ENCODE measurements at places on chromosomes 12 and 14. TPM values are rescaled to one million over a fixed set of nuclear protein-coding genes. Genes with fewer than 3 reads are reported as not detected.

DNA sequence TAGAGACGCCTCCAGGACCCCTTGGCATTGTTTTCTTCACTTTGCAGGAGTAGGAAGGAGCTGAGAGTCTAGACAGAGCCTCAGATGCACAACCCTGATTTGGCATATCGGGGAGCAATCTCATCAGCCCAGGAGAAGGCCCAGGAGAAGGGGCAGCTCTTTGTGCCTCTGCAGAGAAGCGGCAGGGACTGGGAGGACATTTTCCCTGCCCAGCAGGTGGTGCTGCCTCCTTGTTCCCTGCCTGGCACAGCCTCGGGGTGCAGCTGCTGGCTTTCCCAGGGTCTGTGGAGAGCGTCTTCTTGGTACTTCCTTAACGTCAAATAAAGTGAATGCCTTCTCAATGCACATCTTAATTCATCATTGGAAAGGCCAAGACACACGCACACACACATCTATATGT lies 419.5 kb downstream of the TMEM121 start:
- DNase-seq, result no peak

STAC3 gene
- 1.3 TPM for total RNA-seq

GRCh38 chr12:45816652-45817051 lies 87.1 kb downstream of the ARID2 start:
- DNase-seq, result no peak

DDIT3 gene
- total RNA-seq, result 4.9 TPM

GRCh38 chr12:28388879-28389278 lies 198.6 kb downstream of the CCDC91 start:
- DNase-seq, result no peak

- no peak for DNase-seq
Observed at GRCh38 chr12:109296431-109296830, 12.7 kb downstream of the FOXN4 start.

DNA sequence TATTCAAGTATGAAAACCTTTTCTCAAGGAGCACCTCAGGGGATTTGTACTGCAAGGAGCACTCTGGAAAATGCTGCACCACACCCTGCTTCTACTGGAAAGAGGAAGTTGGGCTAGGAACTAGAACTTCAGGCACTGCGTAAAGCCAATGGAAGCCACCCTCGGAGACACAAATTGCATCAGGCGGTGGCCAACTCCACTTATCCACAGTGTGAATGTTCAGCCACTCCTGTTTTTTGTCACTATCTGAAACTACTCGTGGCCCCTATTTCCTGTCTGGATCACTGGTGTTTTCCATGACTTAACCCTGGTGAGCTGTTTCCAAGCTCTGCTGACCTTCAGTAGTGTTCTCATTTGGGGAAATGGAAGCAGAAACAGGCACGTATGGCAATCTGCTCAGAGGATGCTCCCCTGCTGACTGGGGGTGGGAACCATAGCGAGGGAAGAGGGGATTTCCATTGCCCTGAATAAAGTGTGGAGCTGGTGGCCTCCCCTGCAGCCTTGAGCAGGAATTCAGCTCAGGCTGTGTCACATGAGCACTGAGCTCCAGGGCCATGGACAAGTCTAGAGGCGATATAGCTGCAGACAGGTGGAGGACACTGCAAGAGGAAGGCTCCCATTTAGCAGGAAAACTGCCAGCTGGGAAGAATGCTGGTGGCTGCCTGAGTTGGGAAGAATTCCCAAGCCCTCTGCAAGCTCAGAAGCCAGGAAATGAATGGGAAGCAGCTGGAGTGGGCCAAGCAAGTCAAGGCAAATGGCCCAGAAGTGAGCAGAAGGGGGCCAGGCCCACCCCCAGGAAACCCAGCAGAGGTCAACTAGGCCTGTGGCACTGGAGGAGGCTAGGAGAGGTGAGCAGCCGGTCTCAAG lies 50.5 kb upstream of the RAP1B start:
- no peak for DNase-seq

PSMC6 gene
- 107 TPM for total RNA-seq

GRCh38 chr14:50501642-50502041 lies 30.7 kb downstream of the MAP4K5 start:
- no peak for DNase-seq

LRRIQ1 gene
- total RNA-seq, result 1.2 TPM

DNA sequence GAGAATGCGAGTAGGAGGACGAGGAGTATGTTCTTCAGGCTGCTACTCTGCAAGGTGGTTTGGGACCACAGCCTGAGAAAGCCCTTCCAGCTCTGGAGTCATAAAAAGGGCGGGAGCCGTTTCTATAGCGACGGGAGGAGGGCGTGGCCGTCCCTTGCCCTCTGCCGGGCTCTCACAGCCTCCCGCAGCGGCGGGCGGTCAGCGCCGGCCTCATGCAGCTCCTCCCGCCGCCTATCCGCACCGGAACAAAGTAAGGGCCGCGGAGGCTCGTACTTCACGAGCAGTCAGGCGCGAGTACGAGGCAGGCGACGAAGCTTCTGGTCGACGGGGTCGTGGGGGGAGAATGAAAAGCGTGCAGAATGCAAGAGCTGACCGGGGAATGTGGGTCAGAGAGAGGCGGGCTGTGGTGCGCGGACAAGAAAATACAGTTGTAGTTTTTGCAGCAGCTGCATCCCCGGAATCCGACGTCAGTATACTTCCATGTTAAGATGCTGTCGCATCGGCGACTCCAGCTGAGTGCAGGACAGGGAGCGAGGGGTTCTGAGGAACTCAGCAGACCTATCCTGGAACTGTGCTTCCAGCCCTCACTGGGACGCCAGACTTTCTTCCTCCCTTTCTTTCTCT lies at the start of gene DYRK4:
DYRK4 (plus strand) TSS at position 175 of the 624 bp plus-strand sequence; CDS start at position 213, 38 bp downstream.
- peak; percentile 72 for DNase-seq

CLEC2D gene
- 6.2 TPM for total RNA-seq

GRCh38 chr12:113688313-113688712 lies 216.6 kb upstream of the LHX5 start:
- no peak for DNase-seq

GRCh38 chr14:90419200-90419599 lies 22.4 kb downstream of the CALM1 start:
- DNase-seq, result no peak

DNA sequence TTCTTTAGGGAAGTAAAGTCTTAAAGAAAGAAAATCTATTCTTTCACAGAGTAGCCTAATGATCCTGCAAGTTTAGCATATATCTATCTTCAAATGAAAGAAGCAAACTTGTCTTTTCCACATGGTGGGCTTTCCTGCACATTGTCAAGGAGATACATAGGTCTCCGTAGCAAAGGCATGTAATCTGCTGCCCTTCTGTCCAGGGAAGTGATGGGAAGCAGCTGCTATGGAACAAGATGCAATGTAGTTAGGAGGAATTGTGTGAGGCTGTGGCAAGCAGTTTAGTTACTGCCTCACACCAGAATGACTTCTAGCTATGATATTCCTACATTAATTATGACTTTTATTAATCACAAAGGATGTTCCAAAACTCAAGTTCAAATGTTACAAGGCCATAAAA lies 174.4 kb downstream of the PDZRN4 start:
- DNase-seq, result no peak

- DNase-seq, result no peak
Observed at GRCh38 chr14:96455588-96455987, 46.6 kb upstream of the PAPOLA start.

CMA1 gene
- total RNA-seq, result not detected

GRCh38 chr14:65117769-65118745 lies 15.7 kb upstream of the MAX start:
- DNase-seq, result no peak

DNA sequence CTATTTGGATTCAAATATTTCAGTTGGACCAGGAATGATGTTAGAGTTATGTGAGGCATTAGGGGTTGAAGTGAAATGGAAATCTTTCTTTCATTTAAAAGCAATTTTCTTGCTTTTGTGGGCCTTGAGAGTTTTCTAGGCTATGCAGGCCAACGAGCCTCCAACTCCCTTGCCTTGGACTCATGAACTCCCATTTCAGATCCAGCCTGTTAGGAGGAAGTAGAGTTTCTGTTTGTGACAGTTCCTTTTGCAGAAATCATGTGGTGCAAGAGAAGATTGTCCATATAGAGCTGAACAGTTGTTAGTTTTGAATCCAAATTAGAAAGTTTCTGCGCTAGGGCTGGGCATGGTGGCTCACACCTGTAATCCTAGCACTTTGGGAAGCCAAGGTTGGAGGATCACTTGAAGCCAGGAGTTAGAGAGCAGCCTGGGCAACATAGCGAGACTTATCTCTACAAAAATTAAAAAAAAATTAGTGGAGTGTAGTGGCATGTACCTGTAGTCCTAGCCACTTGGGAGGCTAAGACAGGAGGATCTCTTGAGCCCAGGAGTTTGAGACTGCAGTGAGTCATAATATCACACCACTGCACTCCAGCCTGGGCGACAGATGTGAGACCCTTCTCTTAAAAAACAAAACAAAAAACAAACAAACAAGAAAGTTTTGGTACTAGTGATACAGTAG lies 47.3 kb upstream of the MED13L start:
- no peak for DNase-seq

GRCh38 chr12:4160314-4161040 lies 113.1 kb upstream of the CCND2 start:
- no peak for DNase-seq

RNASE12 gene
- not detected for total RNA-seq

CCDC197 gene
- total RNA-seq, result not detected

DNA sequence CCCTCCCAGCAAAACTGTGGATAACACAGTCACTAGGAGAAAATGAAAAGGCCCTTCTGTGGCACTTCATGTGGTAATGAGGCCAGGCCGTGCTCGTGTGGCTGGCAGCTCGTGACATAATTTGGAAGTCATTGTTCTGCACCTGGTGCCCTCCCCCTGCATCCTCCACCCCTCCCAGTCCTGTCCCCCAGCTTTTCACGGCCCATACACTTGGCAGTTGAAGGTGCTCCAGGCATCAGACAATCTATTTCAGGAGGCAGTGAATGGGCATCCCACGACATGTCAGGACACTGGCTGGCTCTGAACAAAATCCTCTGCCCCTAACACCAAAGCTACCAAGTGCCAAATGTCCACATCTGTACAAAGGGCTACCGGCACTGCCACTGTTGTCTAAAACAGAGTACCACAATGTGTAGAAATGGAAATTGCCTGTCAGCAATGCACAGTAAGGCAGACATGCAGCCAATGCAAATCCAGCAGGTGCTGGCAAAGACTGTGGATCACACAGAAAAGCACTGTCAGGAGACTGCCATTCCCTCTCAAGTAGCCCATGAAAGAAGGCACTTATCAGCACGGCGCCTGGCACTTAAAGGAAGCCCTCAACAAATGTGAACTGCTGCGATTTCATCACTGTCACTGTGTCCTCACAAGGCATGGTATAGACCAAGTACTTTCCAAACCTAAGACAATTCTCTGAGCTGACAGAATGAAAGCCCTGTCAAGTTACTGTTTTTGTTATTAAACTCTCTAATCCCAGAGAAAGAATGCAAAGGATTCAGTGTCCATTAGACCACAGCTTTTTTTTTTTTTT lies 39.1 kb downstream of the CORO1C start:
- DNase-seq, result no peak

GRCh38 chr14:99146616-99147365 lies 125.2 kb downstream of the BCL11B start:
- DNase-seq, result no peak

- peak; percentile 63 for DNase-seq
Observed at GRCh38 chr12:49967042-49967776, 5.5 kb downstream of the AQP5 start.

SLC25A21 gene
- total RNA-seq, result 6.9 TPM

DNA sequence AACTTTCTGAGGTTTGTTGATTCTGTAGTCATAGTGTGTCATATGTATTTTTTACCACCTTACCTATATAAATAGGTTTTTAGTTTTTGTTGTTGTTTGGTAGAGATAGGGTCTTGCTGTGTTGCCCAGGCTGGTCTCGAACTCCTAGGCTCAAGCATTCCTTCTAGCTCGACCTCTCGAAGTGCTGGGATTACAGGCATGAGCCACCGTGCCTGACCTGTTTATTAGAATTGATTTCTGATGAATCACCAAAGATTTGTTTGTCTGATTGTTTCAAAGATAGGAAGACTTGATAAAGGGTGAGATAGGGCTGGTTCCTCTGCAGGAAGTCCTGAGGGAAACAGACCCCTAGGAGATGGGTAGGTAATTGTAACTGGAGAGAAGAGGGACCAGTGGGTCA lies 481.6 kb downstream of the PCNX1 start:
- no peak for DNase-seq

- DNase-seq, result peak; percentile 84
Observed at GRCh38 chr14:103085106-103086091, 1.4 kb downstream of the LBHD2 start.

- no peak for DNase-seq
Observed at GRCh38 chr12:13812168-13812567, 169.2 kb downstream of the GRIN2B start.

DNA sequence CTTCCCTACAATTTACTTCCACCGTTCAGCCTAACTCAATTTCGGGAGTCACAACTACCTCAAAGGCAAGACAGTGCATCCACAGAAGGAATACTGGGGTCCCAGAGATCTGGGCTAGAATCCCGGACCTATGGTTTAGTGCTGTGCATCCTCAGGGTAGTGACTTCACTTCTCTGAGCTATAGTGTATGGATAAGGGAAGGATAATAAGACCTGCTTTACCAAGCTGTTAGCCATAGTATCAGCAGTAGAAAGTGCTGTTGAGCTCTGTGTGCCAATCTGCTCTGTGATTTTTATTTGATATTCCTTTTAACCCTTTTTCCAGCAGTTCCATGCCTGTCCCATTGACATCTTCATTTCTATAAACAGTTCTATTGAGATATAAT lies 1044.3 kb downstream of the BCL11B start:
- DNase-seq, result no peak

DNA sequence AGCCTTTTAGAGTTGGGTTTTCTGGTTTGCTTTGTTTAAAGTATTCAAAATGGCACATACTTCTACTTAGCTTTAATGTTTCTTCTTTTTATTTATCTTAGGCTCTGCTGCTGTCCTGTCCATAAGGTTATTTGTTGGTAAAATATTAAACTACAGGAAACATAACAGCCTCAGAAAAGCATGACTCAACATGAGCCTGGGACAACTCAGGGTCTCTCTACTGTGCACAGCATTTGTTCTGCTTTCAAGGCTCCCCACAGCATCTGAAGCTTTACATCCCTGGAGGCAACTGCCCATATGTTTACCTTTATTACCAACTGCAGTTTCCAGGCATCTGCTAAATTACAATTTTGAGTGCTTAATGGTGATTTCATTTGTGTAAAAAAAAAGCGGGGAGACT lies 954.2 kb upstream of the FBXO33 start:
- no peak for DNase-seq

SMARCC2 gene
- 66.3 TPM for total RNA-seq

DNA sequence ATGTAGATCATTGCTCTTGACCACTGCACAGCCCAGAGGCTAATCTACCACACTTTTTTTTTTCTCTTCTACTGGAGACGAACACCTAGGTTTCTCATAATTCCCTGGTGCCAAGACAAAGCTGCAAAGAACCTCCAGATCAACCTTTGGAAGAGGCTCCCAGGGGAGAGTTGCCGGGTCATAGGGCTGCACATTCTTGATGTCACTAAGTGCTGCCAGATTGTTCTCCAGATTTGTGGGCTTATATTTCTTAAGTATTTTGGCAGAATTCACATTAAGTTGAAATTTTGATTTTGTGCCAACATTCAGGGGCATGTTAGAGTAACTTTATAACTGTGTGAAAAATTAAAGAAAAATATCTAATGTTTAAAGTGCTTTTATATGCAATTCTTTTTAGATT lies 13.5 kb upstream of the PDZRN4 start:
- no peak for DNase-seq

GPD1 gene
- 1.2 TPM for total RNA-seq

Data from H1 (cell line).